ENCODE measurements at places on chromosomes 1 and 21.

- no peak for DNase-seq
These were observed 11.4 kb upstream of the CLDN14 start for GRCh38 chr21:36491209-36491910.

DNA sequence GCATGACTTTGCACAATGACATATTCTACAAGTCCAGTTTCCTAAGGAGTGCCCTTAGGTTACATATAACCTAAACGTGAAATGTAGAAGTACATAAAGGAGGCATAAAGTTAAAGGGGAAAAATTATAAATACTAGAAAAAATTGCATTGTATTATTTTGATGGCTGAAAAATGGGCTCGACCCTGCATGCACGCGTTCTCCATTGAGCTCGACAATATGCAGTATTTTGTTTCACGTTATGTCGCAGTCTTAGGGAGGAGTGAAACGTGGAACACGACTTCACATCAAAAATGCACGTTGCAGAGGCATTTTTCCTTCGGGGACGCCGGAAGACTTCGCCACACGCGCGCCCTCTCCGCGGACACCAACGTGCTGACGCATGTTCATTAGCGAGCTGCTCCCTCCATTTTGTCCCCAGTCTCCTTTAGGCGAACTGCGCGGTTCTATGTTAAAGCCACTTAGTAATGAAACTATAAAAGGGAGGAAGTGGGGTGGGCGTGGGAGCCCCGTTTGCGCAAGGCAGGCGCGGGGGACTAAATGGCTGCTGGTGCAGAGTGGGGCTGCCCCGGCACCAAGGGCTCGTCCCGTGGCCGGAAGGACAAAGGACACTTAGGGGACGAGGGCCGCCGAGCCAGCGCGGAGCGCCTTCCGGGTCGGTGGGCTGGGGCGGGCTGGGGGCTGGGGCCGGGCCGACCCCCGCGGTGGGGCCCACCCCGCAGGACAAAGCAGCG lies 749 bp upstream of the COX20 start:
- peak; percentile 83 for DNase-seq

DNA sequence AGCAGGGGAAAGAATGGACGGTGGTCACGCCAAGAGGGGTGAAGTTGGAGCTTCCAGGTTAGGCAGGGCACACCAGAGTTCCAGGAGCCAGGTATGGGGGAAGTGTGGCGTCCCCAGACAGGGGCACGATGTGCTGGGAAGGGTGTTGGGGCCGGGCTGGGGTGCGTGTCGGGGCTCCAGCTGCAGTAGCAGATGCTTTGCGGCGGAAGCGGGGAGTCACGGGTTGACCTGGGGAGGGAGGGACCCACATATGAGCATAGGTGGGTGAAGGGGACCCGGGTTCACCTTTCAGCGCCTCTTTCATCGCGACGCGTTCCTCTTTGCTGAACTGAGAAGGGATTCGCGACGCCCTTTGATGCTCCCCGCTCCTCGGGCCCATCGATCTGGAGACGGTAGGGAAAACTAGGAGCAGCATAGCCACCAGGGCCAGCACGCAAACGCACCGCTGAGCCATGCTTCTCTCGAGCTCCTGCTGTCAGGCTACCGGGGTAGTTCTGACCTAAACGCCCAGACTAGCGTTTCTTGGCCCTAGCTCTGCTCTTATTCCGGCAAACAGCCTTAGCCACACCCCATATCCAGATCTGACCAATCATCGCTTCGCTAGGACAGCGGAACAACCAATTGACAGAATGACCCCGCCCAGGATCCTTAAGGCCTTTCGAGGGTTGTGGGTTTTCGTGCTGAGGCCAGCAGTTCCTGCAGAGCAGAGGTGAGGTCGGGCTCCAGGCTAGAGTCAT lies at the start of gene PM20D1:
Gene PM20D1, minus strand, starts transcription at position 514 of the 737 bp plus-strand sequence. Its CDS starts 60 bp downstream, at position 454.
- peak; percentile 82 for DNase-seq

DNA sequence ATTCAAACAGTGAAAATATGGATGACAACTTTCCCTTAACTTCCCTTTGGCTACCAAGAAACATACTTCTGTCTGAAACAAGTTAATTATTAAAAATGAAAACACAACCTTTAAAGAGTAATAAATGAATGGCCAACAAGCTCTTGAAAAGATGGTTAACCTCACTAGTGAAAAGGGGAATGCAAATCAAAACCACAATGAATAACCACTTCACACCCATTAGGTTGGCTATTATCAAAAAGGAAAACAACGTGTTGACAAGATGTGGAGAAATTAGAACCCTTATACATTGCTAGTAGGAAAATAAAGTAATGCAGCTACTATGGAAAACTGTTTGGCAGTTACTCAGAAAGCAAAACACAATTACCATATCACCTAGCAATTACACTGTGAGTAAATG lies 14.1 kb downstream of the COP1 start:
- DNase-seq, result no peak

DNA sequence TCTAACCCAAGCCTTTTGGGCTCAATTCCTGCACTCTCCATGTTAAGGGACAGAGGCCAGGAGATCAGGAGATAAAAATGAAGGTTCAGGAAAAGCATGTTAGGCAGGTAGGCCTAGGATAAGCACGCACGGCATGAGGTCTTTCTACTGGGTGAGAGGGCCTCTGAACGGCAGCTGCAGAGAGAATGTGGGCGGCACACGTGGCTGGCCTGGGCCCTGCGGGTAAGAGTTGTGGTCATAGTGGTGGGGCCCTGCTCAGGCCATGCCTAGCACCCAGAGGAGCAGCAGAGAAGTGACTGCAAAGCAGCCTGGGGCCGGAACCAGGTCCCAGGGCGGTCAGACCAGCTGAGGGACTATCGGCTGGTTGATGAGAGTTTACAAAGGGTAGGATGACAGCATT lies 7.5 kb upstream of the FOXO6 start:
- no peak for DNase-seq

DNA sequence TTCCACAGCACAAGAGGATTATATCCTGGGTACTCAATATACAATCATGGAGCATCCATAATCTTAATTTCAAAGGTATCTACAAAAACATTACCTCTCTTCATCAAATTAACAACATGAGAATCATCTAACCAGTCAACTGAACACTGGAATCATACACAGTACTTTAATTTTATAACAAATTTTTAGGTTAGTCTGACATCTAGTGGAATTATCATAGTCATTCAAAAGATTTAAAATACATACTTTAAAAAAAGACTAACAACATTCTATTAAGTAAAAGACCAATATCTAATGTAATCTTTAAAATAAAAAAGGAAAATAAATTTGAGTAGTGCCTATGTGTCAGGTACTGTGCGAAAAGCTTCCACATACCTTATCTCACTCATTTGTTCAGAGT lies 16.8 kb upstream of the SH3GLB1 start:
- no peak for DNase-seq

DNA sequence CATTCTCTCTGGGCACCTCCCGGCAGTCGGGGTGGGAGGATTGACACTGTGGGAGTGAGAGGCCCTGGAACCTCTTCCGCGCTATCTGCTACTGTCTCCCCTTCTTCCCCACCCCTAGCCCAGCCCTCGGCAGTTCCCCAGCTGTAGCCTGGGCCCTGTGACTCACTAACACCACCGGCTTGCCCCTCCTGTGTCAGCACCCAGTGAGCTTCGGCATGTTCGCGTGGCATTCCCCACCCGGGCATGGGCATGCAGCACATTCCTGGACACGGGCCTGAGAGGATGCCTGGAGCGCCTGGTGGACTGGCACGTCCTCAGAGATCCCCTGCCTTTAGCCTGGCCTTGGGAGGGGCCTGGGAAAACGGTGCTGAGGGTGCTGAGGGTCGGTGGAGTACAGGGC lies 1.3 kb downstream of the CDK18 start:
- DNase-seq, result no peak

DNA sequence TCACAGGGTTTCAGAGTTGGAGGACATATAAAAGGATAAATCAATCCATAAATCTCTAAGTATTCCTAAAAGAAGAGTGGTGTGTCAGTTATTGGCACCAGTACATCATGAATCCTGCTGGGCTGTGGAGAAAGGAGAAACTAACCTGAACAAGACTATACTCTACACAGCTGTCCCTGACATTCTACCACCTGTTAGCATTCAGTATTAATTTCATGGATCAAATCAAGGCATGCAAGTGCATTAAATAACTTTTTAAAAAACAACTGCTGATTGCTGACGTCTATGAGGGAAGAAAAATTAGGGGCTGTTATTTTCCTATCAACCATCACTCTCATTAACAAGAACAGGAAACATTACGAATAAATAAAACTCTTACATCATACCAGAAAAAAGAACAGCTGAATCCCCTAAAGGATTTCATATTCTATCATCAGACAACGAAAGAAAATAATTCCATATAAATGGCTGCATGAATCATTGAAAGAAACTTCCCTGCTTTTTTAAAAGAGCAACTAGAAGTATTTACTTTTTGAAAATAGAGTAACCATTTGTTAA lies 121.7 kb downstream of the ATF6 start:
- DNase-seq, result no peak

DNA sequence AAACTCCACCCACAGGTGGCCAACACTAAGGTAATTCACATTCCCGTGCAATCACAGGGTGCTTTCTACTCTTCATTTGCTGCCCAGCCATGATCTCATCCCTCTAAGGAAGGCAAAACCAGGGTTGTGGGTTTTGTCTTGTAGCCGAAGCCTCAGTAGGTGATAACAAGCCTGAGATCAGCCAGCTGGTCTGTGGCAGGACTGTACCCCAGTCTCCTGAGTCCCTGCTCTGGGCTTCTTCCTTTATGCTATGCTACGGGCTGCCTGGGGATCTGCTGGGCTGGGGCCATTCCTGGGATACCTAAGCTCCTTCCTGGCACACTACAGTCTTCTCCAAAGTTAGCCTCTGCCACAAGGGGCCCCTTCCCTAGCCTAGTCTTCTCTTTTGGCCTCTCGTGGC lies 9.8 kb downstream of the PPFIA4 start:
- no peak for DNase-seq

- DNase-seq, result no peak
These were observed 67.3 kb upstream of the RAB3GAP2 start for GRCh38 chr1:220339581-220339980.

DNA sequence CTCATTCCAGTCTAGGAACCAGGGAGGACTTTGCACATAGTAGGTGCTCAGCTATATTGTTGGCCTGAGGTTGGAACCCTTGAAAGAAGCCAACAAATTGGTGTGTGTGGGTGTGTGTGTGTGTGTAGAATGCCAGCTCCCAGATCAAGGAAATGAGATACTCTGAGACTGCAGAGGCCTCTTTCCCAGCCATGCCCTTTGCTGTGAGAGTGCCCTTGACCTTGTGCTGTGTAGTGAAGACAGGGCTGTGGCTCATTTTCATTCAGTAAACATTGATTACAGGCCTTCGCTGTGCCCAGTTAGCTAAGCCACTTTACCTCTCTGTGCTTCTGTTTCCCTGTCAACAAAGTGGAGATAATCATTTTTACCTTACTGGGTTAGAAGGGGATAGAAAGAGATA lies 3.2 kb downstream of the CYP4B1 start:
- DNase-seq, result no peak

Measured in effector CD8-positive, alpha-beta T cell (primary cell).